ENCODE measurements at places on chromosomes 11 and 22.

GRCh38 chr11:74320538-74320937, 9.1 kb upstream of the P4HA3 start:
- no peak for DNase-seq

DNA sequence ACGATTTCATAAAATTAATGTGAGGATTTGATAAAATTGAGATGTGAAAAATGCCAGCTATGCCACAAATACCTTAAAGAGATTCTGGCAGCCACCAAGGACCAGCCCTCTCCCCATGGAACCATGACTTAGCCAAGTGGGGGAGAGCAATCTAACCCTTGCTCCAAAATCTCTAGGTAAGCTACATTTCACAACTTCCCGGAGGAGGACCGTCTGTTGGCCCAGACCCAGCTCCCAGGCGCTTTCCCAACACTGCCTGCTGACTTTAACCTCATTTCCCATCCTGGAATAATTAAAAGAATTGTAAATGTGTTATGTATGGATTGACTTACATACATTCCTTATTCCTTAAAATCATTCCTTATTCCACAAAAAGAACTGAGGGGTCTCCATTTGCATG, 47.5 kb upstream of the TENM4 start:
- DNase-seq, result no peak

- no peak for DNase-seq
Measured at GRCh38 chr11:120867024-120867423, 156.9 kb upstream of the TBCEL start.

- DNase-seq, result no peak
Measured at GRCh38 chr11:108199446-108200321, 22.8 kb downstream of the NPAT start.

DNA sequence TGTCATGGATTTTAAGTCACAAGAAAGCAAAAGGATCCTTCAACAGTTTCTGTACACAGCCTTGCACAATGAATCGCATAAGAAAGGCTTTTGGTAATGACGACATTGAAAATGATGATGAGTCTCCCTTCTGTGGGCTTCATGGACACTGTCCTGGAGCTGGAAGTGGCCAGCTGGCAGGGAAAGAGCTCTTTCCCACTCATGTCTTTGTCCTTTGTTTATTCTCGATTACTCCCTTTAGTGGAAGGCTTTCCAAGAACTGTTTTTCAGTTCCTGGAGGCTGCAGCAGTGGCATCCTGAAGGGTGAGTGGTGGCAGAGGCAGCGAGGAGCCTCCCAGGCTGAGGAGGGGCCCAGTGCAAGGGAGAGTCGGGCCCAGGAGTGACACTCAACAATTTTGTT, 505.2 kb downstream of the NTM start:
- no peak for DNase-seq

DNA sequence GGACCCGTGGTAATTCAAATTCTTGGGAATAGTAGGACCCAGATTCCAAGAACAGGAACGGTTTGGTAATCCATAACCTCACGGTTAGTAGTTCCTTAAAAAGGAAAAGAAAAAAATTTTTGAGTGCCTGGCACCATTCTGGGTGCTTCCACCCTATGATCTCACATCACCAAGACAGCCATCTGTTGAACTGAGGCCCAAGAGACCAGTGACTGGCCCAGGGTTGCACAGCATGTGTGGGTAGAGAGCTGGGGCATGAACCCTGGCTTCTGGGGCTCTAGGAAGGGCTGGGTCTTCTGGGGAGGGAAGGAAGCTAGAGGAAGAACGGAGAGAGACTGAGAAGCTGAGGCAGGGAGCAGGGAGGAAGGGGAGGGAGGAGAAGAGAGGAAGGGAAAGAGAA, 4.7 kb upstream of the SPI1 start:
- no peak for DNase-seq

- no peak for DNase-seq
Measured at GRCh38 chr11:56883371-56883987, 105.2 kb upstream of the OR5AK2 start.

DNA sequence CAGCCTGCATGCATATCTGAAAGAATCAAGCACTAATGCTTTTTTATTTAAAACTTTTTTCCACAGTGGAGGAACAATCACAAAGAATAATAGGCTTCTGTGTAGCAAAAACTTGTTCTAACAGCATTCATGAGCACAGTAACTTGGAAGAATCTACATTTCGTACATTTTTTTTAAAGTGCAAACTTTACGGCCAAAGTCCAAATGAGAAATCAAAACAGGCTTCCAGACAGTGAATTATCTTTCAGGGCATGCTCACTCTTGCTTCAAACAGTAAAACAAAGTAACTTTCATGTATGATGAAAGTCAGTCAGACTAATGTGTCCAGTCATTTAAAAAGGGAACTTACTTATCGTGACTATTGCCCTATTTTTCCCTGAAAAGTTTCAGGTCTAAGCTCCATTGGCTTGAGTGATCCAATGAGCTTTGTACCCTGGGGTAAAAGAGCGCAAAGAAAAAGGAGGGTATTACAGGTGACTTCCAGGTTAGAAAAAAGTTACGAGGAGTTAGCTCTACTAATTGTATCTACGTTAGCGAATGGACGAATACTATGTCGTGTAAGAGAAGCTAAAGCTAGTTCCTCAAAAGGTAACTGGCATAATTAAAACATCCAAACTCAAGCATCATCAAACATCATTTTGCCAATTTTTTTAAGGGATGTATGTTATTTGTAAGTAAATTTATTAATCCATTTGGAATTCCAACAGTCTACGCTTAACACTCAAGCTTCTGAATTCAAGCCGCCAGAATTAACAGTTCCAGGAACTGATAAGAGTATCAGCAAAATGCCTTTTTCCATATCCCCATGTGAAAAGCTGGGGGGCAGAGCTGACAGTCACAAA, 1.7 kb downstream of the PICALM start:
- no peak for DNase-seq

DNA sequence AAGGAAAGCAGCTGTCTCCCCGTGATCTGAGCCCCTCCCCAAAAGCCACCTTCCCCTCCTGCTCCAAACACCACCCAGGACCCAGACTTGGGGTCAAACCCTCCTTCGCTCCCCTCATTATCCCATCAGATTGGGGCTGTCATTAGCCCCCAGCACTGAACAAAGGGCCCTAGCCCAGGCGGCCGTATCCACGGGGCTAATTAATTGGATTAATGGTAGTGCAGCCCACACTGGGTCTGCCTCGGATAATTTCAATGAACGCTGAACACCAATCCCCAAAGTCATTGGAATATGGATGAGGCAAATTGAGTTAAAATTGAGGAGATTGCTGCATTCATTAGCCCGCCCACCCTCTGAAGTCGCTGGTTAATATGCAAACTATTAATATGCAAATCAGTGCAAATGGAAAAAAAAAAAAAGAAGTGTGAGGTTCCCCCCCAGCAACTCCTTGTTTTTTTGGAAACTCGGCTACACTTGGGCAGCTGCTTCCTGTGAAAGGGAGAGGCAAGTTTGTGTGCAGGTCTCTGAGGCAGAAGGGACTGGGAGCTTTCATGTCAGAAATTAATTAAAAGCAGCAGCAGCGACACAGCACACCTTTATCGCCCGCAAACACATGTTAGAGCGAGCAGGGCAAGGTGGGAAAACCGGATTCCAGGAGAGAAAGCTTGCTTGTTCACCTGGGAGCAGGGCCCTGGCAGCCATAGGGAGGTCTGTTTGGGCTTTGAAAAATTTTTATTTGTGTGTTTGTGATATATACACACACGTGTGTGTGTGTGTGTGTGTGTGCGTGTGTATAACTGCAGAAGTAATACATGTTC, 517.8 kb downstream of the MIAT start:
- DNase-seq, result no peak

DNA sequence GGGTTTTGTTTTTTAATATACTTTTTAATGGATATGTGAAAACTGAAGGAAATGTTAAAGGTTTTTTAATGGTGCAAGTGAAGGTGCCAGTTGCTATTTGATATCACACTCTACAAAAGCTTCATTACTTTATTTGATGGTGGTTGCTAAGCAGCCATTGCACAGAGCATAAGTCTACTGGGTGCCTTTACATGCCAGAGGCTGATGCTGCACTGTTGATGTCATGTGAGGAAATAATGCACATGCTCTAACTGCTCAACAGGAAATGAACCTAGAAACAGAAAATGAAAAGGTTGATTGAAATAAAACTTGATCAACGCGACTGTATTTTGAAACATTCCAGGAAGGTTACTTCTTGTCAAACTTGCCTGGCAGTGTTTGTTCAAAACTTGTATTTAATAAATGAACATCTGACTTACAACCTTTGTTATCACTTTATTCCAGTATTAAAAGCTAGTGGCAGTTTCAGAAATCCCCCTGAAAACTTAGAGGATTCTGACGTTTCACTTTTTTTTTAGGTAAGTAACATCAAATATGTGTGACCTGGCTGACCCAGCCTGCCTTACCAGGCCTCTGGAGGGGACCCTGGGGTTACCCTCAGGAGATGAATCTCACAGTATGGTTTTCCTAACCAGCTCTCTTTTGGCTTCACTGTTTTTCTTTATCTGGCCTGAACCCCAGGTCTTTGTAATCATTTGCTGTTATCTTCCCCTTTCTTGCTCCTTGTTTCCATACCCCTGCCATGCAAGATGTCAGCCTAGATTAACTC, 2.4 kb upstream of the ATP5MG start:
- no peak for DNase-seq

DNA sequence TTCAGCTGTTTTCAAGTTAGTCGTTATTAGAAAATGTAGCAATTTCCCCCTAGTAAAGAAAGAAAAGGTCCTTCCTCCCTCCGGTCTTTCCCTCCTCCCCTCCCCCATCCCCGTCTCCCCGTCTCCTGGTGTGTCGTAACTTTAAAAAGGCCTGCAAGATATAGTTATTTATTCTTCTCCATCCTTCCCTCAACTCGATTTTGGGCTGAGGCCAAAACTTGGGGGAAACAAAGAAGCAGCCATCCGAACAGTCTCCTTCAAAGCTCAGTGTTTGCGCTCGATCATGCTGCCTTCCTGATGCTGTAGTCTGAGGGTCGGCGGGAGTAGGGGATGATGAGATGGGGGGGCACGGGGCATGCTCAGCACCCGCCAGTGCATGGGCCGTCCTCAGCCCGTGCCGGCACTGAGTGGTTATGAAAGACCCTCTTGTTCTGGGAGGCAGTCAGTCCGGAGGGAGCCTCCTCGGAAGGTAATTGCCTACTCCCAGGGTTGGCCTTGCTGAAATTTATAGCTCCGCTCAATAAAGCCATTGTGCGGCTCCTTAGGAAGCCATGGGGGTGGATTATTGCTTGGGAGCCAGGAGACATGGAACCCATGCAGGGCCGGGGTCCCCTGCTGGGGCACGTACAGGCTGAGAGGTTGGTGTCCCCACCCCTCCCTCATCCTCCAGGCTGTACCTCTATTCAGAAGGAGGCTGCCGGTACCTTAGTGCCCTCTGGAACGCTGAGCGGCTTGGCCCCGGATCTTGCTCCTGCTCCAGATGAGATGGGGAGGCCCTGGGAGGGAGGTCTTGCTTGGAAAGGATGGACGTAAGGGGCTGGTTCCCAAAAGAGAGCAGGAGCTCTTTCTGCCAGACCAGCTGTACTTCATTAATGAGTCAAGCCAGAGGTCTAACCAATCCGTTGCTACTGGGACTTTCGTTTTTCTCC, 212.7 kb upstream of the CADM1 start:
- no peak for DNase-seq
